ENCODE measurements at places on chromosomes 3 and 15.

- DNase-seq = no peak
Measured at GRCh38 chr15:71109130-71109529, 6.1 kb upstream of the THSD4 start.

- no peak for DNase-seq
Measured at GRCh38 chr3:186466391-186466974, 77.7 kb downstream of the CRYGS start.

DNA sequence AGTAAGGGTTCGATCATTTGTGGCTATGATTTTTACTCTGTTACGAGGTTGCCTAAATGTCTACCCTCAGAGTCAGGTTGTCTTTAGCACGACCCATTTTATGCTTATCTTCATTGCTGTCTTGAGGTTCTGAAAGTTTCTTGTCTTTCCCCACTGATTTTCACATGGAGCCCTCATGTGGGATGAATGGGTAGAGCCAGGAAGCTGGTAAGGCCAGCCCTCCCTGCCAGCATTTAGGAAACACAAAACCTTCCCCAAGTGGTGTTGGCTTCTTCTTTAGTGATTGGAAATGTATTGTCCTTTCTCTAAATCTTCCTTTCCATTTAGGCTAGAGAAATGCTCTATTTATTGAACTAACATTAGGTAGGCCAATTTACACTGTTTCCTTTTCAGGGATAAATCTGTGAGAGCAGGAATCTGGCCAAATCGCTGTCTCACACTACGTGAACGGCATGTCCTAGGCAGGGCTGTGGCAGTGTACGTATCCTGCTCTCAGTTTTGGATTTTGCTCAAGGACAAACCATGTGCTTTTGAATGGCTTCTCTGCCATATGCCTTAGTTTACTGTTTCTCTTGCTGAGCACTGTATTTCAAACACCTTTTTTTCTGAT lies 43.7 kb downstream of the MYZAP start:
- DNase-seq = no peak

- DNase-seq = no peak
Measured at GRCh38 chr3:58025837-58026569, 17.8 kb downstream of the FLNB start.

- DNase-seq = no peak
Measured at GRCh38 chr3:195165790-195166189, 105.2 kb downstream of the XXYLT1 start.

DNA sequence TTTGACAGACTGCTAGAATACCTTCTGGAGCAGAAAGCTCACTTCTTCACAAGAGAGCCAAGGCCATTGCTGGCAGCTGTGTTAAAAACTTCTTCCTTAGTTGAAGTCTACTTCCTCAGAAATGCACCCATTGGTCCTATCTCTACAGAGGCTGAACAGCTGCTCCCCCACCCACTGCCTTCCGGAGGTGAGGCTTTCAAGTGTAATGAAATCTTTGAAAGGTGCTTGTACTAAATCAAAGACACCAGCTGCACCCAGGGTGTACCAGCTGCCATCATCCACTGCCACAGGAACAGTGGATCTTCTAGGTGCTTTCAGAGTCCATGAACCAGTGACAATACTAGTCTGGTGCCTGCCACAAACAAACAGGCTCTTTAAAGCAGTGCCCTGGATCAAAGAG lies 26.4 kb upstream of the HERC1 start:
- no peak for DNase-seq

DNA sequence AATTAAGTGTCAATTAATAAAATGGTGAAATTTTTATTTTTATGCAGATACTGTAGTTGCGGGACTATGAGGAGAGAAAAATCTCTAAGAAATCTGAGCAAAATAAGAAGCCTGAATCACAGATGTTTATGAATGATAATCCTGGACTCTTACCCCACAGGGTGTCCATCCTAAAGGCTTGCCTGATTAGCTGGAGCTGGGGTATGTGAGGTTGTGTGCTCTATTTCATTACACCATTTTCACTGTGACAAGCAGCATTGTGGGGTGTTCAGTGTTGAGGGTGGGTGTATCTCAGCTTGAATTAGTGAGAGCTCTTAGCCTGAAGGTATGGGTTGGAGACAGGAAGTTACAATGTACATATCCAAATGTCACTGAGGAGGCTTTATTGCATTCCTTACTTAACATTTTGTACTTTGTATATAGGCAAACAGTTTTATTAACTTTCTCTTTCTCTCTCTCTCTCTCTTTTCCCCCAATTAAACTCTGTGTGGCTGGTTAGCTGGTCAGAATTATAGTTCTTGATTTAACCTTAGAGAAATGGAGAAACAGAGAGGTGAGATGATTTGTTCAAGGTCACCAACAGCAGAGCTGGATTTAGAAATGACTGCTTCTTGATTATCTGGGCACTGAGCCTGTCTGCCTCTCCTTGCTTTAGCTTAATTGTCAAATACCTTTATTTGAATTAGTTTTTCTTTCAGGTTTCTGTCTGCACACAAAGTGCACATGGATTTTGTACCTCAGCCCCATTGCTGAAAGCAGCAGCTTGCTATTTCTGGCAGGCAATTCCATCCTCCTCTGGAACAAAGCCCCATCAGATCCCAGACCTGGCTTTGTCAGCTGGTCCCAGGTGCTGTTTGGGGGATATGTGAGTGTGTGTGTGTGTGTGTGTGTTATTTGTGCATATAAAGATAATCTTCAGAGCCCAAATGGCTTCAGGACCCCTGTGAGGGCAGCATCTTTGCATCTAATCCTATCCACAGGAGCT lies 35.8 kb downstream of the GJD2 start:
- no peak for DNase-seq

- no peak for DNase-seq
Measured at GRCh38 chr3:74639681-74640080, 25.2 kb upstream of the CNTN3 start.

GRCh38 chr3:12966847-12967605 lies 106.2 kb downstream of the IQSEC1 start:
- no peak for DNase-seq

GRCh38 chr3:176078906-176079305 lies 1118.4 kb downstream of the TBL1XR1 start:
- no peak for DNase-seq

GRCh38 chr15:44101944-44102343 lies 93.1 kb downstream of the FRMD5 start:
- no peak for DNase-seq

- DNase-seq = no peak
Measured at GRCh38 chr15:73715417-73715816, 31.2 kb downstream of the CD276 start.

DNA sequence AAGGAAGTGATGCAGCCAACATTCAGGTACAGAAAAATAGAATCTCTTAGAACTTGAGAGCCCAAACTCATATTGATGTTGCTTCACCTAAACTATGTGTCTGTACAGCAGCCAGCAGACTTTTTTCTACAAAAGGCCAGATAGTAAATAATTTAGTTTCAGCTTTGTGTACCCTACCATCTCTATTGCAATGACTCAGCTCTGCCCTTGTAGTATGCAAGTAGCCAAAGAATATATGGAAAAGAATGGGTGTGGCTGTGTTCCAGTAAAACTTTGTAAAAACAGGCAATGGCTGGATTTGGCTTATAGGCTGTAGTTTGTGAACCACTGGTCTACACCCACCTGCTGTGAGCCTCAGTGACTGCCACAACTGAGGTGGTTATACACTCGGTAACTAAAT lies 392.5 kb upstream of the RARB start:
- no peak for DNase-seq

DNA sequence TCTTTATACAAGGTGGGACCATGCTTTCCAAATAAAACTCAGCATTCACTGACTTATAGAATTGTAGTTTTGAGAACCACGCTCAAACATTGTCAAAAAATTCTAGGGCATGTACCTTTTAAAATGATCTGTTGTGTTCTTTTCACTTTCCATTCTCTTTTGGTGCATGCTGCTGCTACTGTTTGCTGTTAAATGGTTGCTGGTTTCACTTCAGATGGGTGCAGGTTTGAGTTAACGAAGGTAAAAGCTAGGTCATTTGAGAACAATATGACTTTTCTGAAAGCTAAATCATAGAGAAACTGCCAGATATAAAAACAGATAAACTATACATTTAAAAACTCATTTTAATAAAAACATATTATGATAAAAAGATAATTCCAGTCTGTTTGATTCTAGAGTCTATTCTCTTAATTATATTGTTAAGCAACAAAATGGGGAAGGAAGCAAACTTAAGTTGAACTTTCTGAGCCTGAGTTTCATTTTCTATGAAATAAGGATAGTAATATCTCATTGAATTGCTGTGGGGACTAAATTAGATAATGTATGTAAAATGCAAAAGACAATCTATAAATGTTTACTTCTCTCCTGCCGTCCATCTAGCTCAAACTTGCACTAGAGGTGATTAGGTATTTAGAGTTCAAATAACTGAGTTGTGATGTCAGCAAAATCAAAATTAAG lies 82.4 kb downstream of the OXSM start:
- no peak for DNase-seq

GRCh38 chr3:42012383-42012934 lies 50.6 kb upstream of the ULK4 start:
- DNase-seq = no peak

- no peak for DNase-seq
Measured at GRCh38 chr3:8606701-8607231, 37.8 kb downstream of the SSUH2 start.

DNA sequence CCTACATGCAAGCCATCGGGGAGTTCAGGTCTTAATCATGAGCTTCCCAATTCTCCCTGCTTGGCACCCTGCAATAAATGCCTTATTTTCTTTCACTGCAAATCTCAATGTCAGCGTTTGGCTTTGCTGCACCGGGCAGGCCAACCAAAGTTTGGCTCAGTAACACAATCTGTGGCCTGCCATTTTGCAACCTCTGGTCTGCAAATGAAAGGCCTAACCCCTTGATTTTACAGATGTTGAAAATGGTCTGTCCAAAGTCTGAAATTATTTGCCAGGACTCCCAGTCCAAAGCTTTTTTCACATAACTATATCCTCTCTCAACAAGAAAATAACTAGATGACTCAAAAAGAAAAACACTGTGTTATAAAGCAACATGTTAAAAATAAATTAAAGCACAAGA lies 34.0 kb upstream of the LEKR1 start:
- no peak for DNase-seq

- DNase-seq = no peak
Measured at GRCh38 chr3:17935222-17935621, 192.8 kb upstream of the TBC1D5 start.

DNA sequence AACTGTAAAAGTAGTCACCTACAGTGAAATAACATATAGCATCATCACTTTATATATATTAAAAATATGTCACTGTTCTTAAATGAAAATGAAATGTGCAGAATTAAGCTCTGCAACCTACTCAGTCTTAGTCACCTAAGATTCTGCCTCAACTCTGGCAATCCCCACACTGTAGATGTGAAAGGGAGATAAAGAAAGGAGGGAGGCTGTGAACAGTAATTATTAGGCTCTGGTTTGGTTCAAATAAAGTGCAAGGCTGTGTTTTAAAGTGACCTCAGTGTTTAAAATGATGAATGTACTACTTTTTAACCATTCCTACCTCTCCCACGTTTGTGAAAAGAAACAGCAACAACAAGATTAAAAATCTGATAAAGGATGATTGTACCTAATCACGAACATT lies 72.2 kb downstream of the ATP8B4 start:
- DNase-seq = no peak

DNA sequence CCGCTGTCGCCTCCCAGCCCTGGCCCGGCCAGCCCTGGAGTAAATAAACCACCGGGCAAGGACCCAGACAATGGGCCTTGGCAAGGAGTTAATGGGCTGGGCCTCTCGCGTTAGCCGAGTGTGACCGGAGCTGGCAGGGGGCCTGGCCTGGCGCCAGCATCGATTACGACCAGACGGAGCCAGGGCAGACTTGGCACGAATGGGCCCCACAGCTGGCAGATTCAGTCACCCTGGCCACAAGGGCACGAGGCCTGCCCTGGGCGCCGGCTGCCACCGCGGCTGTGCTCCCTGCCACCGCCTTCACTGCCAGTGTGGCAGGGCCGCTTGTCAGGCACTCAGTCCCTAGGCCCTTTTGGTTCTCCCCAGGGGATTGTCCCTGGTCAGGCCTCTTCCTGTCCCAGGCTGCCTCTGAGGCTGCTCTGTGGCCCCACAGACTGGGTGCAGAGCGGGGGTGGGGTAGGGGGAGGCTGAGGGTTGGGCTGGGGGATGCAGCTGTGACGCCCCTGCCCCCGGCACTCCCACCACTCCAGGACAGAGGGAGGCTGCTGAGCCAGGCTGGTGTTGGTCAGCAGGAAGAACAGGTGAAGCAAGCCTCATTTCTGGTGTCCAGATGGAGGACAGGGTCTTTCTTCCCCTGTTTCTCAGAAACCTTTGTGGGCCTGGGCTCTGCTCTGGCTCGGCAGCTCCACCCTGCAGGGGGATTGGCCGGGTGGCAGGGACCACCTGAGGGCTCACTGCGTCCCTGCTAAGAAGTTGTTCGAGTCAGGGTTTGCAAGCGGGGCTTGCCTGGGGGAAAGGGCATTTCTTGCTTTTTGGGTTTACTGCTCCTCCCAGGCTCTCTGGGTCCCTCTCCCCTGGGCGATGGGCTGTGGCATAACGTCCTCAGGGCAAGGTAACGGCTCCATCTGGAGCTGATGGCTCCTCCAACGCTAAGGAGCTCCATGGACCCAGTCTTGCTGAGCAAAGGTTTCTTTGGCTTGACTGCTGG lies 30.5 kb upstream of the SRP14 start:
- peak; percentile 97 for DNase-seq

GRCh38 chr15:38559636-38560307 lies 4.8 kb downstream of the RASGRP1 start:
- no peak for DNase-seq

- no peak for DNase-seq
Measured at GRCh38 chr3:156143136-156143535, 22.8 kb downstream of the KCNAB1 start.

DNA sequence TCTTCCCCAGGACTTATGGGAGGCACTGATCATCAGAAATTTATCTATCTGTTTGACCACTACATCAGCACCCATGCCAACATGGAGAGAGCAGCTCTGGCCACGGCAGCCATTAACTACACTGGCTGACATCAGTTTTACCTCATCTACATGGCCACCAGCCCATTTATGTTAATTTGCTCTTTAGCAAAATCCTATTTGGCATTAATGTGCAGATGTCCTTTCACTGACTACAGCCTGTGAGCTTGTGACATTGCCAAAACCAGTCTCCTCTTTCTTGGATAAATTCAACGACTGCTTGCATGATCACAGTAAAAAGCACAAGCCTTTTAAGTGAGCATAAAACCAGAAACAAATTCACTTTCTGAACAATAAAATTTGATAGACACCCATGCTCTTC lies 47.5 kb downstream of the NR1I2 start:
- no peak for DNase-seq

Data from head of caudate nucleus (tissue), 42 donors.